ENCODE measurements at places on chromosomes 3 and 15.

DNA sequence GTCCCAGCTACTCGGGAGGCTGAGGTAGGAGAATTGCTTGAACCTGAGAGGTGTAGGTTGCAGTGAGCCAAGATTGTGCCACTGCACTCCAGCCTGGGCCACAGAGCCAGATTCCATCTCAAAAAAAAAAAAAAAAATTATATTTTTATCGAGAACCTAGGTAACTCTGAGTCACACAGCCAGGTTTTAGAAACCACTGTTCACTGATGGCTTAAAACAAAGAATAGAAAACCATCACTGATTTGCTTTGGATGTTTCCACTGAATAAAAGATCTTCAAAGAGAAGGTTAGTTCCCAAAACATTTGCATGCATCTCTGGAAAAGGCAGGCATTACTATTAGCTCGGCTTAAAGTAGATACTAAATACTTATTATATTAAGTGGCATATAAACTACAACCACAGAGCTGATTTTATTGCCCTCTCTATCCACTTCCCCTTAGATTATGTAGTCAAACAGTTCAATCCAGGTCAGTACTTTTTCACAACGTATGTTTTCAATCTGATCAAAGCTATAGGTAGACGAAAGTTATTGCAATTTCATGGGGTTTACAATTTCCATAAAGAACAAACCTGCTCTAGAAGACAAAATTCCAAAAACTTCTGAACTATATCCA, 1.4 kb downstream of the B4GALT4 start:
- no peak for DNase-seq

- no peak for DNase-seq
Observed at GRCh38 chr3:167913219-167913835, 177.8 kb downstream of the SERPINI1 start.

DNA sequence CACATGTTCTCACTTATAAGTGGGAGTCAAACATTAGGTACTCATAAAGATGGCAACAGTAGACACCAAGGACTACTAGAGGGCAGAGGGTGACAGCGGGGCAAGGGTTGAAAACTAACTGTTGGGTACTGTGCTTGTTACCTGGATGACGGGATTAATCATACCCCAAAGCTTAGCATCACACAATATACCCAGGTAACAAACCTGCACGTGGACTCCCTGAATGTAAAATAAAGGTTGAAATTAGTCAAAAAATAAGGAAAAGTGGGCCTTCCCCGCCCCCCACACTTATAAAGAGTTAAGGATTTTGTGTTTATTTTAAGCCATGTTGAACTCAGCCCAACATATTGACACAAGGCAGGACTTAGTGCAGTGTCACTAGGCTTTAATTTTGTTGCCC, 96.1 kb downstream of the APBA2 start:
- DNase-seq: no peak

DNA sequence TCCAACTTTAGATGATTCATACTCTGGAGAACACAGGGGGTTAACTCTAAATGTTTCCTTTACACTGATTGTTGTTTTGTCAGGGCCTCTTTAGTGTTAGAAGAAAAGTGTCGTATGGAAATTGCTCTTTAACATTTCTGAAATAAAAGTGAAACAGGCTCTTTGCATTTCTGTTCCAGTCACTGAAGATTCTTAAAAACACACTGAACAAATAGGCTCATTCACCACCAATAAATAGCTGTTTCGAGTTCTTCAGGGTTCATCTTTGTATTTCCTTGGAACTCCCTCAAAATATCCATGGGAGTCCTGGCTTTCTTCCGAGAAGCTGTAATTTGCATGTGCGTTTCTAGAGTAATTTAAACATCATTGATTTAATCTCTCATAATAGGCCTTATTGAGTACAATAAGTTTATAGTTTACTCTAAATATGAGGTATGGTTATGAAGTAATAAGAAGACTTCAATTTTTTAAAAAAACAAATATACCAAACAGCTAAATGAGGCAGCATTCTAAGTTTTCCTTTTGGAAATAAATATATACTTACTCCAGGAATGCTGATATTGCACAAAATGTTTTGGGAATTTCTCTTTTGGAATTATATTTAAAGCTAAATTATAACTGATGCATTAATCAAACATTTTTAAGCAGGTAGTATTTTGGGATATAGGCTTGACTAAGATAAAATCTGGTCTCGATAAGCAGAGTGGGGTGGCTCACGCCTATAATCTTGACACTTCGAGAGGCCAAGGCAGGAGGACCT, 327.4 kb downstream of the EPHA3 start:
- no peak for DNase-seq

- no peak for DNase-seq
Observed at GRCh38 chr3:27639271-27639670, 82.9 kb downstream of the EOMES start.

DNA sequence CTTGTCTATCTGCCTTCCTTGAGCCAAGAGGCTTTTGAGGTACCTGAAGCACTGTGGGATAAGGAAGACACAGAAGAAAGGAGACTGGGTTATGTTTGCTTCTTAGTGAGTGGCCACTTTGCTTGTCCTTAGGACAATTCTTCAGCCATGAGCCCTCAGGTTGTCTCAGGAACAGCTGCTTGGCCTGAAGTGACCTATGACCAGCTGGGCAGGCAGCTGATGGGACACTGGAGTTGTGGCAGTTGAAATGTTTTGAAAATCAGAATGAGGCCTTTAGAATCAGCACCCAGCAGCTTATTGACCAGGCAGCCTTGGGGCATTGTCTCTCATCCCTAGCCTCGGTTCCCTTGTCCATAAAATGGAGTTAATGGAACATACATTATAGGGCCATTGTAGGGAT, 37.0 kb downstream of the RBP2 start:
- DNase-seq: no peak

GRCh38 chr15:46174122-46174521, 539.3 kb downstream of the SQOR start:
- DNase-seq: no peak
